ENCODE measurements at places on chromosomes 1 and 21.
A peak's percentile ranks its signal among the peaks of the same experiment; 100 is the strongest.

- no peaks in the 10 kb centered on the region for H3K27me3 ChIP-seq
- no peak overlapping the region for H3K4me3 ChIP-seq
- no peaks in the 10 kb centered on the region for H3K36me3 ChIP-seq
- no peaks in the 10 kb centered on the region for H3K4me1 ChIP-seq
- H3K27ac ChIP-seq, result no peak overlapping the region
- DNase-seq, result no peak
These were observed 319.8 kb downstream of the LMO4 start for GRCh38 chr1:87648323-87649119.

DNA sequence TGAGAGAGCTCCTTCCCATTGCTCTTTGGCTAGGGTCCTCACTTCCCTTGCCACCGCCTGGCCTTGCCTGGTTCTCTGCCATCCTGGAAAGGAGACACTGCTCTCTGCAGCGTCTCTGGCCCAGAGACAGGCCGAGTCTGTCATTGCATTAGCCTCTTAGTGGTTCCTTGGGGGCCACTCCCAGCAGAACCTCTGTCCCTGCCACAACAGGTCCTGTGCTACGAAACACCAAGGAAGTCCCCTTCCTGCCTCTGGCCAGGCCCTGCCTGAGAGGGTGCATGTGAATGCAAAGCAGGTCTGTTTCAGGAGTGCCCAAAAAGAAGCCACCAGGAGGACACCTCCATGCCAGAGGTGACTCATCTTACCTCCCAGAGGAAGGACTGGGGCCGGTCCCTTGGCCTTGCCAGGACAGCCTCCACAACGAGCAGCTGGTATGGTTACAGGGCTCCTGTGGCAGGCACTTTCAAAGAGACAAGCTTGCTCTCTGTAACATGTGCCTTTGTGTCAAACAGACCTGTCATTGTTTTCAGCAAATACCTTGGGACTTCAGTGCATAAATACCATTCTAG, 59.6 kb downstream of the VPS26C start:
- no peak overlapping the region for H3K4me3 ChIP-seq
- H3K4me1 ChIP-seq, result no peaks in the 10 kb centered on the region
- H3K36me3 ChIP-seq, result peaks cover 6% of the 10 kb centered on the region
- no peak for DNase-seq
- H3K27me3 ChIP-seq, result peaks cover 13% of the 10 kb centered on the region

DNA sequence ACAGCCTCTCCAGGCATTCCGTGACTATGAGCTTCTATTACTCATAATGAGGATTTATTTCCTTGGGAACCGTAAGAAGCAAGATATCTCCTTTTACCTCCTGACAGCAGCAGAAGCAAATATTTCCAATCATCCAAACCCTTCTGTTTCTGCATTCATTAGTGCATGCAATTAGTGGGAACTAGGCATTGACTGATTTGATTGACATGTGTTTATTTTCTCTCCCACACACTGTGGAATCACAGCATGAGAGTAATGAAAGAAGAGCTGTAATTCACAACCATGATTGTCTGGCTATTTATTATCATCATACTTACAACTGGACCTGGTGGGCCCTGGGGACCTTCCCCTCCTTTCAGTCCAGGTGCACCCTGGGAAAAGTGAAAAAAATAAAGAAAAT, 146.8 kb downstream of the COL11A1 start:
- H3K36me3 ChIP-seq, result no peaks in the 10 kb centered on the region
- no peaks in the 10 kb centered on the region for H3K4me1 ChIP-seq
- H3K27ac ChIP-seq, result no peak overlapping the region
- H3K4me3 ChIP-seq, result no peak overlapping the region
- no peaks in the 10 kb centered on the region for H3K27me3 ChIP-seq
- DNase-seq, result no peak

DNA sequence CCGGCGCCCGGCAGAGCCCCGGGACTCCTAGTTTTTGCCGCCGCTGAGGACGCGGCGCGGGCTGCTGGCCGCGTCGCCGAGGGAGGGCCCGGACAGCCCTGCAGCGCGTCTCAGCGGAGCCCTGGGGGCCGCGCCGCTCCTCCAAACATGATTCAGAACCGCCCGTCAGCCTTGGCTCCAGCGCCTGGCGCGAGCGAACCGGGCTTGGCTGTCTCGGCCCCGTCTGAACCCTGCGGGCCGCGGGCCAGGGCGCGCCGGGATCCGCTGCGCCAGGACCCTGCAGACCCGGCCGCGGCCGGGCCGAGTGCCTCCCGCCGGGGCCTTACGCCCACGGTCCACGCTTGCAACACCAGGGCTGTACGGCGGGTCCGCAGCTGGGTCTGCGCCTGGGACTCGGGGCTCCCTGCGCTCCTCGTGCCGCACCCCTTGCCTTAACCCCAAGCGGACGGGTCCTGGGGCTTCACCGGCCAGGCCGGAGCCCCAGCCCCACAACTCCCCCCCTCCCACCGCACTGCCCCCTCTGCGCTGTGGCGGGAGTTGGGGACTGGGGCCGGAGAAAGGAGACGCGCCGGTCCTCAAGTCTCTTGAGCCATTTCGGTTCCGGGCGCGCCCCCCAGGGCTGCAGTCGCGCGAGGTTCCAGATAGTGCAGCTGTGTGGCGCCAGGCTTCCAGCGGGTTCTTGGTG, 48.4 kb upstream of the CD34 start:
- H3K27me3 ChIP-seq, result peaks cover 3% of the 10 kb centered on the region
- DNase-seq, result no peak
- no peak overlapping the region for H3K4me3 ChIP-seq
- no peaks in the 10 kb centered on the region for H3K36me3 ChIP-seq

DNA sequence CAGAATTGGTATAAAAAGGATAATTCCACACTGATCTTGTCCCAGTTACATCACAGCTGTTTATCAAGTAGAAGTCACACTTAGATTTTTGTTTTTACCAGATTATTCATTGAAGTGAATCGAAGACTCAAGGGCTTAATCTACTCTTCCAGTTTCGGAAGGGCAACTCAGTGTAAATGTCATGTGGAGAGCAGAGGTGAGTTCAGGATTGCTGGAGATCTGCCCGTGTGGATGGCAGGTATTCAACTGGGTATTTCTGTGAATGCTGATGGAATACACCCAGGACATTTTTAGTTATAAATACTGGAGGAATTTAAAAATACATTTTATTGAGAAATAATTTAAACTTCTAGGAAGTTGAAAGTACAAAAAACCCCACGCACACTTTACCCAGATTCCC, 19.4 kb downstream of the CC2D1B start:
- no peak overlapping the region for H3K27ac ChIP-seq
- H3K27me3 ChIP-seq, result no peaks in the 10 kb centered on the region
- H3K4me3 ChIP-seq, result no peak overlapping the region
- no peaks in the 10 kb centered on the region for H3K4me1 ChIP-seq

GRCh38 chr1:17304826-17305175, 3.2 kb upstream of the PADI4 start:
- H3K4me3 ChIP-seq, result no peak overlapping the region
- no peaks in the 10 kb centered on the region for H3K4me1 ChIP-seq
- DNase-seq, result no peak
- H3K27me3 ChIP-seq, result peaks cover 29% of the 10 kb centered on the region

DNA sequence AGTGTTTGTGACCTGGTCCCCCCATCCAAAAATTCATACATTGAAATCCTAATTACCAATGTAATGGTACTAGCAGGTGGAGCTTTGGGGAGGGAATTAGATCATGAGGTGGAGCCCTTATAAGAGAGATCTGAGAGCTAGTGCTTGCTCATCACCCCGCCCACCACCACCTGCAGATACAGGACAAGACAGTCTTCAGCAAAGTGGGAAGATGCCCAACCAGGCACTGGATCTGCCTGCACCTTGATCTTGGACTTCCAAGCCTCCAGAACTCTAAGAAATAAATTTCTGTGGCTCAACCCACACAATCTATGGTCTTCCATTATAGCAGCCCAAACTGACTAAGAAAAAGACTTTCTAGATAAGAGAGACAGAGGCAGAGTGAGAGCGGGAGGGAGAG, 343.4 kb downstream of the LRRIQ3 start:
- H3K36me3 ChIP-seq, result no peaks in the 10 kb centered on the region
- DNase-seq, result no peak
- H3K4me3 ChIP-seq, result no peak overlapping the region

DNA sequence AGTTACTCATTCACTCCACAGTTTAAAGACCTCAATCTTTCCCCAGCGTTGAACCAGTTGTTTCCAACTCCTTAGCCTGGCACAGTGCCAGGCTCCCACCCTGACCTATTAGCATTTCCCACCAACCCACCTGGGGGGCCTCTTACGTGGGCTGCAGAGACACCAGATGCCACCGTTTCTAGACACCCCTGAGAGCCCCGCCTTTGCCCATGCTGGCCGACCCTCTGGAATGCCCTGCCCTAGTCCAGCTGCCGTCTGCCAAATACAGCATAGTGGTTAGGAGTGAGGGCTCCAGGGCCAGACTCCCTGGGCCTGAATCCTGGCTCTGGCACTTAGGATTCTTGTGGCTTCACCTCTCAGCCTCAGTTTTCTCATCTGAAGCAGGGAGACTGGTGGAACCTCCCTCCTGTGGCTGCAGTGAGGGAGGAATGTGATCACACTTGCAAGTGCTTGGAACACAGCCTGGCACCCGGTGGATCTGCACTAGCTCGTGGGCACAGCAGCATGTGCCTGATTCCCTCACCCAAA, 65.2 kb downstream of the TMCO4 start:
- no peaks in the 10 kb centered on the region for H3K27me3 ChIP-seq
- no peak for DNase-seq
- H3K4me1 ChIP-seq, result no peaks in the 10 kb centered on the region
- no peak overlapping the region for H3K27ac ChIP-seq
- no peak overlapping the region for H3K4me3 ChIP-seq

DNA sequence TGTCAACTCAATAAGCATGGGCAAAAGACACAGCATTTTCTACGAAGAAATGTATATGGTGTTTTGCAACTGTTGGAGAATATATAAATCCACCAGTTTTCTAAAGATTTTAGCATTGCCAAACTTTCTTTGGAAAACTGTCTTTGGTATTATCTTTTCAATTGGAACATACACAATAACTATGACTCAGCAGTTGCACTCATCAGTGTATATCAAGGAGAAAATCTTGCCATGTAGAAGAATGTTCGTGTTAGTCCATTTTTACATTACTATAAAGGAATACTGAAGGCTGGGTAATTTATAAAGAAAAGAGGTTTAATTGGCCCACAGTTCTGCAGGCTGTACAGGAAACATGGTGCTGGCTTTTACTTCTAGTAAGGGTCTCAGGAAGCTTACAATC, 41.1 kb downstream of the PRKAA2 start:
- no peak overlapping the region for H3K4me3 ChIP-seq
- no peak overlapping the region for H3K27ac ChIP-seq
- H3K36me3 ChIP-seq, result no peaks in the 10 kb centered on the region
- DNase-seq, result no peak
- no peaks in the 10 kb centered on the region for H3K4me1 ChIP-seq

DNA sequence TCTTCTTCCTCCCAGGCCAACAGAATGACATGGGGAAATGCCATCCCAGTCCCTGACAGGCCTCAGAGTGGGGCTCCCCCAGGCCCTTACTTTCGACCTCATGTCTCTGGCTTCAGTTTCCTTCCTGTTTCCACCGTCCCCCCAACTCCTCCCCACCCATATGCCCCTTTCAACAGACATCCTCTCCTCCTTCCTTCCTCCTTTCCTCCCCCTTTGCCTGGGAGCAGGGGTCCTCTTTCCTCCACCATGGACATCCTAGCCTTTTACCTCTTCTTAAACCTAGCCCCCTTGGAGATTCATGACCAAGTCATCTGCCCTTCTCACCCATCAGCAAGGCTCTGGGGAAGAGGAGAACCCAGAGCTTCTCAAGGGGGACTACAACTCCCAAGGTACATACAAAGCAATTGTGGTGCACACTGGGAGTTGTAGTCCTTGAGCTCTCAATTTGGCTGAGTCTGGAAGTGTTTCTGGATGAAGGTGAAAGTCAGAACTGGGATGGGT, 4.0 kb downstream of the ZBTB7B start:
- H3K27me3 ChIP-seq, result no peaks in the 10 kb centered on the region
- H3K4me1 ChIP-seq, result peaks cover 29% of the 10 kb centered on the region
- H3K4me3 ChIP-seq, result no peak overlapping the region
- no peaks in the 10 kb centered on the region for H3K36me3 ChIP-seq
- peak overlapping the region; percentile 78 for H3K27ac ChIP-seq

DNA sequence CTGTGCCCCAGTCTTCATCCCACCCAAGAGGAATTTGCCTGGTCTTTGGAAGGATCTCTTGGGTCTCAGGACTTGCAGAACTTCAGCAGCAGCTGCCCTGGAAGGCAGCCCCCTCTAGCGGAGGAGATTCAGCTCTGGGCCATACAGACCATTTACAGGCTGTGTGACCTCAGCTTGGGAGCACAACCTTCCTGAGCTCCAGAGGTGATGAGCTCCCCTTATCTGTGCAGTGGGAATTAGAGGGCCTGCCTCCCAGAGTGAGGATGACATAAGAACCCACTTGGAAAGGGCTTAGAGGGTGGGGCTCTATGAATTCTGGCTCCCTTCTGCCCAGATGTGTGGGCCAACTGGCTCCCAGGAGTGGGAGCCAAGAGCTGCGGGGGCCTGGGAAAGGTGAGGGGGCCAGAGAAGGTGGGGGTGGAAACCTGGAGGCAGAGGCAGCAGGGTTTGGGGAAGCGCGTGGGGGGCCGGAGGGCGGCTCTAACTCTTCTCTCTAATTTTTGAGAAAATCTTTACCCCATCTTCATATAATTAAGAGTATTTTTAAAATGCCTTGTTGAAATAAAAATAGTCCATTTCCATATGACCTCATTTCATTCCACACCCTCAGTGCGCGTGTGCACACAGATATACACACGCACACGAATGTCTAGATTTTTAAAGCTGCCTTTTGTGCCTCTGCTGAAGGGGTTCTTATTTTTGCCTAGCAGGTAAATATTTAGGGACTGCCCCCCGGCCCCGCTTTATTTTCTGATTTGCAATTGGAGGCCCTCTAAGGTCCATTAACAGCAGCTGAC, 21.5 kb downstream of the EPHB2 start:
- H3K27ac ChIP-seq, result no peak overlapping the region
- DNase-seq, result no peak
- no peaks in the 10 kb centered on the region for H3K4me1 ChIP-seq
- no peaks in the 10 kb centered on the region for H3K36me3 ChIP-seq

- no peaks in the 10 kb centered on the region for H3K4me1 ChIP-seq
- no peak overlapping the region for H3K4me3 ChIP-seq
- no peak overlapping the region for H3K27ac ChIP-seq
- DNase-seq, result no peak
- no peaks in the 10 kb centered on the region for H3K36me3 ChIP-seq
These were observed 49.7 kb upstream of the EPB41 start for GRCh38 chr1:28864695-28865094.
